ENCODE measurements at places on chromosomes 5 and 9.
A peak's percentile ranks its signal among the peaks of the same experiment; 100 is the strongest.

GRCh38 chr5:148659641-148660345, 5.5 kb upstream of the HTR4 start:
- DNase-seq: no peak

- DNase-seq: no peak
Measured at GRCh38 chr9:130283539-130284248, 18.1 kb downstream of the HMCN2 start.

GRCh38 chr9:91809581-91810285, 140.3 kb downstream of the ROR2 start:
- peak; percentile 29 for DNase-seq

DNA sequence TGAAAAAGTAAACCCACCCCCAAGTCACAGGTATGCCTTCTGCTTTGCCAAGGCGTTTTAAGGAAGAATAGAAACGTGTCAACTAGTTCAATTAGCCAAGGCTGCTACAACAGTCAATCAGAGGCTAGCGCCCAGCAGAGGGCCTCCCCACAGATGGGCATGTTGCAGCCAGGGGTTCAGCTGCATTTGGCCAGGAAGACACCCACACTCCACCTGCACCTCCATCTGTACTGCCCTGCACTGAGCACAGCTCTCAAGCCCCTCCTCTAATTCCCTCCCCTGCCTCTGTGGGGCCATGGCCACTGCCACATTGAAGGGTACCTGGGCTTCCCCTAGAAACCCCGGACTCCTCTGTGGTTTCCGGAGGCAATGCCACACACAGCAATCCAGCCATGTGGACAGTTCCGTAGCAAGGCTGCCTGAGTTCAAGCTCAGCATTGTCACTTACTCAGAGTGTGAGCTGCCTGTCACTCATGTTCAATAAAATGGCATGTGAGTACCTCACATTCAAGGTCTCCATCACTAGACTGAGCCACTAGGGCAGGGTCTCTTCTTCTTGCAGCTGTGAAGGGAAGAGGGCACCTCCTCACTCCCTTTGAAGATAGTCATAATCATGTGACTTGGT, 248.4 kb downstream of the IRX2 start:
- no peak for DNase-seq

DNA sequence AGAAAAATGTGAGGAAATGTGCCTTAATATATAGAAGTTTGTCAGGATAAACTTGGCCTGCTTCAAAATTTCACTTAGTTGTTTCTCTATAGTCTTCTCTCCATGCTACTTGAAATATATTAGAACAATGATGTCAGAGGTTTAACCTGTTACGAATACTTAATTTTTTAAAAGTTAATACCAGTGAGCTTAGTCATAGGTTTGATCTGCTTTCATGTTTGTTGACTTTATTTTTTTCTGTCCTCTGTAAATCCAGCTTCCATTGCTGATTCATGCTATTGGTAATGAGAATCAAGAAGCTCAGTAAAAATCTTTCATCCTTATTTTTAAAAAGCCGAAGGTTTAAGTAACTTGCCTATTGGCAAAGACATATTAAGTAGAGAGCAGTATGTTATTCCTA, 27.9 kb downstream of the BDP1 start:
- DNase-seq: peak; percentile 29

- peak; percentile 17 for DNase-seq
Measured at GRCh38 chr5:88824892-88825583, 57.9 kb downstream of the MEF2C start.

- DNase-seq: no peak
Measured at GRCh38 chr9:116250891-116251290, 97.3 kb downstream of the PAPPA start.

- no peak for DNase-seq
Measured at GRCh38 chr9:125707472-125707804, 430 bp upstream of the MAPKAP1 start.

DNA sequence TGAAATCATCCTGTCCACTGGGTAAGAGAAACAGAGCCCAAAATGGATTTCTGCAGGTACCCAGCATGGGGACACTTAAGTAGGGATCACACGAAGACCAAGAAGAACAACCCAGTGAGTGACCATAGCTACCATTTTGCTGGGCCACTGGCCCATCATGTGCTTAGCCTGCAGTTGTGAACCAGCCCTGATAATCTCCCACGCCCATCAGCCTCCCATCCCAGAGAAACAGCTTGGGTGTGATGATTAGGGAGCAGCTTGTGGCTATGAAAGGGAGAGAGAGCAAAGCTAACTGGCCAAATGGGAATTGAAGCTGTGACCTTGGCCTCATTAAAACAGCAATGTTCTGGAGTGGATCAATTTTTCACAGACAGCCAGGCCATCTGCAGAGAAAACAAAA, 138.5 kb downstream of the SLC24A2 start:
- DNase-seq: no peak

DNA sequence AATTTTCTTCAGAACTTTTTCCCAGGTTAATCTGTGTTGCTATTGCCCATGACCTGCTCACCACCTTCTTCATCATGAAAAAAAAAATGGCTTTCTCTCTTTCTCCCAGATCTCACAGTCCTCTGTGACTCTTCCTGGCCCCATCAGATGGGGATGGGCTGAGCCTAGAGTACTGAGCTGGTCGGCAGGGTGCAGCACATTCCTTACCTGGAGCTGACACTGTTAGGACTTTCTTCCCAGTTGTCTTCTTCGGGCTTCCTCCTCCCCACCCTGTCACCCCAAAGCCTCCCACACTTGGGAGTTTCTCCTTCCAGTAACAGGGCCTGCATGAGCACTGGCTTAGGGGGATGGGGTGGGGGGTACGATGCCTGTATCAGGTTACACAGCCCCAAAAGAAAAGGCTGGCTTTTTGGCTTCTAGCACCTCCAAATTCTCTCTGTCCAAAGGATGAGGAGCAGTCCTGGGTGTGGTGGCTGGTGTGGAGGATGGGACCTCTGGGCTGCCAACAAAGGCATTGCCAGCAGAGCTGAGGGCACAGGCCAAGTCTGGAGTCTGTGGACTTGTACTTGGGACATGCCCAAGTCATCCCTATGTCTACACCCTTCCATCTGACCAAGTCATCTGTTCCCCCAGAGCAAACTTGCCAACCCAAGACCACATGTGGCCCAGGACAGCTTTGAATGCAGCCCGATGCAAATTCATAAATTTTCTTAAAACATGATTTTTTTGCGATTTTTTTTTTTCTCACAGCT, 68.0 kb upstream of the HSPA9 start:
- DNase-seq: no peak

DNA sequence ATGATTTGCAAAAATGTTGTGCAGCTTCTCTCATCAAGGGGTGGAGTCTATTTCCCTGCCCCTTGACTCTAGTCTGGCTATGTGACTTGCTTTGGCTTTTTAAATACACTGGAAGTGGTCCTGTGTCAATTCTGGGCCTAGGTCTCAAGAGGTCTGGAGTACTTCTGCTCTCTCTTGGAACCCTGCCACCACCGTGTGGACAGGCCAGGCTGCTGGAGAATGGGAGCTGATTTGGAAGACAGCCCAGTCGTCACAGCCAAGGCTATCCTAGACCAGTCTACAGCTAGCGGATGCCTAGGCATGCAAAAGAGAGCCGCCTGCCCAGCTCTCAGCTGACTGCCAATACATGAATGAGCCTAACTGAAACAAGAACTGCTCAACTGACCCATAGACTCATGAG, 56.7 kb upstream of the CLINT1 start:
- DNase-seq: peak; percentile 13

- DNase-seq: no peak
Measured at GRCh38 chr9:105419816-105420597, 27.8 kb upstream of the FSD1L start.

DNA sequence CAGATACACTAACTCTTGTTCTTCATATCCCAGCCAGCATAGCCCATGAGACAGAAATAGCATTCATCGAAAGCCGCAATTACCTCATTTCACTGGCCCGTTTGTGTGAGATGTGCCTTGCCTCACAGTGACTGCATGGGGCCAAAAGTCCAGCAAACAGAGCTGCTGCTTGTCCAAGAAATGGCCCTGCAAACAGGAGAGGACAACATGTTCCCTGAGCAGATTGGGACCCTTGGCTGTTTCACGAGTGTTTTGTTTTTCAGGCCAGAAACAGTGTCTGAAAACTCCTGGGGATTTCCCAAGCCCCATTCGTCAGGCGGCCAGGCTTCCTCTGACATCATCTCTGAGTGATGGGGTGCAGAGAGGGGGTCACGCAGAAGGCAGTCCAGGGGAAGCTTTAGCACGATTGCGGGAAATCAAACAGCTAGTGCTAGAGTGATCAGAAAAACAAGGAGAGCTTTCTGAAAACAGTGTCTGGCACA, 503.6 kb upstream of the PAPPA start:
- peak; percentile 99 for DNase-seq

DNA sequence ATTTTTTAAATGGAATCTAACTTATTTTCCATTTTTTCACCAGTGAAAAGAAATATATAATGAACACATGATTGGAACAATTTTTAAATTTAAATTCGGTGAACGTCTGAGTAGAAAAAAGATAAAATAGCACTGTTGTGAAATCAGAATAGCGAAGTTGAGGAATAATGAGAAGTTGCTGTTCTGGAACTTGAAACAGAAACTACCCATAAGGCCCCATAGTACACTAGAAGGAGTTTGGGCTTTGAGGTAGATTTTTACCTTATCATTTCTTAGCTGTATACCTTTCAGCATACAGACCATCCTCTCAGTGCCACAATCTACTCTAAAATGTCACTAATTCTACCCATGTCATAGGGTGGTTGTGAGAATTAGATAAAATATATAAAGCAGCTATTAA, 35.1 kb downstream of the TDRD7 start:
- DNase-seq: no peak

GRCh38 chr5:147189109-147189424, 45.8 kb upstream of the STK32A start:
- no peak for DNase-seq

GRCh38 chr5:67156976-67157583, 39.5 kb downstream of the CD180 start:
- peak; percentile 32 for DNase-seq

DNA sequence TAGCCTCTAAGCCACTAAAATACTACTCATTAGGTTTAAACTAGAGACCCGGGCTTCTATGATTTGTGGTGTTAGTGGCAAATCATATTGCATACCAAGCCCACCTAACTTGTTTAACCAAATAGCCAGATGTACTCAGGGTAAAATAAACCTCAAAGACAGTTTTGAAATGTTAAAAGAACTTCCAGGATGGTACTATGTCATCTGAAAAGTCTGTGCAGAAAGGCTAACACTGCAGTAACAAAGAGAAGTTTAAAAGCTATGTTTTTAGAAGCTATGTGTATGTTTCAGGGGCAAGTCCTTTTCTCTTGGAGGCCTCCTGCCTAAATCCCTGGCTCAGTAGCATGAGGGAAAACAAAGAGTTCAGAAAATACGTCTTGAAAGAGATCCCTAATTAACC, 84.9 kb upstream of the IL7R start:
- no peak for DNase-seq

DNA sequence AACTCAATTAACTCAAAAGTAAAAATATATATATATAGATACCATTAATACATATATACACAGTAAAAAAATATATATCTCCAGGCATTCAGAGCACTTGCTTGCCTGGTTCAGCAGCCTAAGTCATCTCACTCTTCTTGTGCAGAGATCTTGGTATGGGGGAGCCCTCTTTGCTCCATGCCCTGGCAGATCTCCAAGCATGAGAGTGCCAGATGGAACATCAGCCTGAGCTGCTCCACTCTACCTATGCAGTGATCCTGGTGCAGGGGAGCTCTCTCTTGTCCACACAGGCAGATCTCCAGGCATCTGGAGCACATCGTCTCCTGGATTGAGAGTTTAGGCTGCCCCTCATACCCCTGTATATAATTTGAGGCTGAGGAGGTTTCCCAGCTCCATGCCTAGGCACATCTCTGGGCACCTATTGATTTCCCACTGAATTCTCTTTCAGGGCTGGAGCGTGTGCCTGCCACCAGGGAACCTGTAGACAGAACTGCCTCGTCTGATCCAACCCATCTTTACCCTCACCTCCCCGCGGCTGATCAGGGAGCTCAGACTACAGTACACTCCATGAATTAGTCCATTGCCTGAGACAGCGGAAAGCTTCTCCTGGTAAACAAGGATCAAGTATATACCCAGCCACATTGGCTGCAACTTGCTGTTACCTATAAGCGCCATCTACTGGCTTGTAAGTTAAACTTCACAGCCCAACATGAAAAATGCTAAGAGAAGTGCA, 342.4 kb upstream of the GRIA1 start:
- no peak for DNase-seq

GRCh38 chr5:79932510-79933504, 58.3 kb downstream of the MTX3 start:
- DNase-seq: no peak

- peak; percentile 42 for DNase-seq
Measured at GRCh38 chr9:37425298-37425752, 2.8 kb downstream of the GRHPR start.
